Activated CD4-positive, alpha-beta T cell treated with anti-CD3 and anti-CD28 coated beads for 48 hours (primary cell): ENCODE measurements at places on chromosomes 2 and 18.

DNA sequence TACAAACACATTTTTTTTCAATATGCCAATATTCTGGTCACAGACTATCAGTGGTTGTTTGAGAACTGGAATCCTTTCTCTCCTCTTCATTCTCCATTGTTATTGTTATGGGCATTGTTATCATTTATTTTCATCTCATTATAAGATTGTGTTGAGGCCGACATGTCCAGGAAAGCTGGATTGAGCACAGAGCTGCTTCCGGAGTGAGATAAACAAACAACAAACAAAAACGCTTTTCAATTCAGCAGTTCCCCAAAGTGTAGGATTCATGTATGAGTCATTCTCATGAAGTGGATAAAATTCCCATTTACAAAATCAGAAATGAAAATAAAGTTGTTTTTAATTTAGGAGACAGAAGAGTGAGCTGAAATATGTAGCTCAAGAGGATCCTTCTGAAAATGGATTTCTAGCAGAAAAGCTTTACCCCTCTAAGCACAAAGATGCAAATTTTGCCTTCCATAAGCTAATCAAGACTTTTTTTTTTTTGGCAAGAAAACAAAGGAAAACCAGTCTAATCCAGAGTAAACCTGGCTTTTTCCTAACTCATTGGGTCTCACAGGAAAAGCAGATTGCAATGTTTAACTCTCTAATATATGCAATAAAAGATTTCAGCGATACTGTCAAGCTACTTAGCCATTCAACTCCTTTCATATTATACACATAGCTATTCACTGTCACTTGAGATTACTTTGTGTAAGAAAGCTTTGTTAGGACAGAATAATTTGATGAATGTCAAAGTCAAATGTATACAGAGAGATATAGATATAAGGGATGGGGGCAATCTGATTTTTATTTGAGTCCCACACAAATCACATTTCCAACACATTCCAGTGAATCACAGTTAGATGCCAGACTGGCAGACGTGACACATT is 1441.7 kb upstream of the CELF4 start:
- no peak for DNase-seq

DNA sequence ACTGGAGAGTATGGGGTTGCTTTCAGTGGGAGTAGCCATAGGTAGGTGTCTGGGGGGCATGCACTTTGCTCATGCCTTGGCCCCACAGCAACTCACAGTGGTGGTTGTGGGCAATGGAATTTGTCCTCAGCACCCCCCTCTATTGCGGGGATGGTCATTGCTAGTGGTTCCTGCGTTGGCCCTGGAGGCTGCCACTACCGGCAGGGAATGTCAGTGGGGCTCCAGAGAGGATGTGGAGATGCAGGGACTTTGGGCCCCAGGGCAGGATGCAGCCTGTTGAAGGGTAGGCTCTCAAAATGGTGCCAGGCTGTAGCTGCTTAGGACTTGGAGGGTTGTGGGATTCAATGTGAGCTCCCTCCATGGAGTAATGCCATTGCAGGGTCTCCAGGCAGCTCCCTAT is 125.0 kb downstream of the XRCC5 start:
- no peak for DNase-seq

DNA sequence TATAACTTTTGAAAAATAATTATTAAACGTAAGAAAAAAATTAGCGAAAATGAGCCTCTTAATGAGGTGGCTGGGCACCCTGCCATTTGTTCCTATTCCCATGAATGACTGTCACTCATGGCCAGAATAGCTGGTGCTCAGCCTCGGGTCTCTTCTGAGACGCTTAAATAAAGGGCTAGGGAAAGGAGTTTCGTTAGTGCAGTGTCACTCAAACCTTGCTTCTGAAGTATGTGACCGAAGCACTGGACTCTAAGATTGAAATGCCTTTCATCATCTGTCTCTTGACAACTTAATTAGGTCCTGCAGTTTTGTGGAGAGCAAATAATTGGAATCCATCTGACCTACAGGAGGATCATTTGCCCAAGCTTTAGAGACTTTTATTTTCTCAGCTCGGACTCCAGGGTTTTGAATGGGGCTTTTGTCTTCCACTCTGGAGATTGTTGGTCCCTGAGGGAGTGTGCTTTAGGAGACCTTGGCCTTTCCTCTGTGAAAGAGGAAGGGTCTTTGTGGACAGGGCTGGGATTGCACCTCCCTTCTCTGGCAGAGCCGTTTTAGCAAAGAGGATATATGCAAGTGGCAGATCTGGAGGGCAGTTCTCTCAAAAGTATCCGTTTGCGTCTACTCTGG is 42.3 kb upstream of the FHOD3 start:
- no peak for DNase-seq

- DNase-seq, result peak; percentile 49
Measured at GRCh38 chr18:26215247-26215970, 10.8 kb upstream of the TAF4B start.

- no peak for DNase-seq
Measured at GRCh38 chr18:74682141-74682990, 84.7 kb downstream of the ZNF407 start.

GRCh38 chr2:47558116-47558767 is 155.3 kb downstream of the MSH2 start:
- no peak for DNase-seq

DNA sequence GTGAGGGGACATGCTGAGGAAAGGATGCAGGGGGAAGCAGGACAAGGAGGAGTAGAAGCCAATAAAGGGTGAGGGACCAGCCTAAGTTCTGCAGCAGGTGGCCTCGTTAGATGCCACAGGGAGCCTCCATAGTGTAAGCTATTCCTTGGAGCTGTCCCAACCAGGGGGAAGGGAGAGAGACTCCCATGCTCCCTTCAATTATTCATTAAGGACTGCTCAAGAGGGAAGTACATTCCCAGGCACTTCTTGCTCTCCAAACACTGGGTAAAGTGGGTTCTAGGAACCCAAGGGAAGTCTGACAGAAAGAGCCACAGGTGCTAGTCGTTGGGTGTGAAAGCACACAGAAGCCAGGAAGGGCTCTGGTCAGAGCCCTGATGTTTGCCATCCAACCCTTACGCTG is 193.7 kb downstream of the SLC39A10 start:
- DNase-seq, result no peak

- no peak for DNase-seq
Measured at GRCh38 chr2:223647258-223647952, 45.2 kb upstream of the SCG2 start.

DNA sequence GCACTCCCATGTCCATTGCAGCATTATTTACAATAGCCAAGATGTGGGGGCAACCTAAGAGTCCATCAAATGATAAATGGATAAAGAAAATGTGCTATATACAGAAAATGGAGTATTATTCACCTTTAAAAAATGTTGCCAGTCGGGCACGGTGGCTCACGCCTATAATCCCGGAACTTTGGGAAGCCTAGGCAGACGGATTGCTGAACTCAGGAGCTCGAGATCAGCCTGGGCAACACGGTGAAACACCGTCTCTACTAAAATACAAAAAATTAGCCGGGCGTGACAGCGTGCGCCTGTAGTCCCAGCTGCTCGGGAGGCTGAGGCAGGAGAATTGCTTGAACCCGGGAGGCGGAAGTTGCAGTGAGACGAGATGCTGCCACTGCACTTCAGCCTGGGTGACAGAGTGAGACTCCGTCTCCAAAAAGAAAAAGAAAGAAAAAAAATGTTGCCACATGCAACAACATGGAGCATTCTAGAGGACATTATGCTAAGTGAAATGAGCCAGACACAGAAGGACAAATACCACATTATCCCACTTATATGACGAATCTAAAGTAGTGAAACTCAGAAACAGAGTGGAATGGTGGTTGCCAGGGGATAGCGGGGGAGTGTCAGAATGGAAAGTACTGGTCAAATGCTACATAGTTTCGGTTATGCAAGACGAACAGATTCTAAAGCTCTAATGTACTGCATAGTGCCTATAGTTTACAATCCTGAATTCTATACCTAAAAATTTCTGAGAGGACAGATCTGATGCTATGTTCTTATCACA is 1385.6 kb upstream of the TMEFF2 start:
- DNase-seq, result no peak

DNA sequence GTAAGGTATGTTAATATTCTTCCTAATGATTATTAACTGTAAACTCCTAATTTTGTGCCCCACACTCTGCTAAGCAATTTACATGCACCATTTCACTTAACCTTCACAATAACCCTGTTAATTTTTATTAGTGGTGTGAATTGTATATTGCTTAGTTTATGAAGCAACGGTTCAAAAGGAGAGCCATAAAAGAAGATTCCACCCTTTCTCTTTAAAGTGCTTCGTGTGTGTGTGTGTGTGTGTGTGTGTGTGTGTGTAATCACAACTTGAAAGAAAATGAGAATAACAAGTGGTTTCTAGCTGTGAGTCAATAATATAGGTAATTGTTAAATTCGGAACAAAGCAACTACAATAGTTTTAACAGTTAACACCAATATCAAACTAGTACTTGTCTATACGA is 60.6 kb downstream of the CCNT2 start:
- DNase-seq, result no peak

DNA sequence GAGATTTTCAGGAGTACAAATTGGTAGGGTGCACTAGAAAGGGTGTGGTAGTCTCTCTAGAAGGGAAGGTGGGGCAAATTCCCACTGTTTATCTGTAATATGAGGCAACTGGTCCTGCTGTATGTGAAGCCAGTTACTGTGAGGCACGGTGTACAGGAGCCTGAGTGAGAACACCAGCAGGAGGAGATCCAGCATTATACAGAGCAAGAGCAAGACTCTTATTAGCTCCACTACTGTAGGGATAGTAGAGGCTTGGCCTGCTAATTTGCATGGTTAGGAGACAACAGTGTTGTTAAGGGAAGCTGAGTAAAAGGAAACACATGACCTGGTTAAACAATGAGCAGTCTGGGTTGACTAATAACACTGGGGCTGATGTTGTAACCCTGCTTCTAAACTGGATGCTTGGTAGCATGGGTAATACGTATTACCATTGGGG is 76.3 kb upstream of the WDSUB1 start:
- no peak for DNase-seq

DNA sequence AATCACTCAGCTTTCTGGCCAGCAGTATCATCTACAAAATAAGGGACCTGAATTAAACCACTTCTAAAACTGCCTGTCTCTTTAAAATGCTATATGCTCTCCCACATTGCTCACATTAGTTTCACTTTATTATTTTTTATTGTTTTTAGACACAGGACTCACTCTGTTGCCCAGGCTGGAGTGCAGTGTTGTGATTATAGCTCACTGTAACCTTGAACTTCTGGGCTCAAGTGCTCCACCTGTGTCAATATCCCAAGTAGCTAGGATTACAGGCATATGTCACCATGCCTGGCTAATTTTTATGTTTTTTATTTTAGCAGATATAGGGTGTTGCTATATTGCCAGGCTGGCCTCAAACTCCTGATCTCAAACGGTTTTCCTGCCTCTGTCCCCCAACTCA is 591.3 kb upstream of the ZNF804A start:
- DNase-seq, result no peak

DNA sequence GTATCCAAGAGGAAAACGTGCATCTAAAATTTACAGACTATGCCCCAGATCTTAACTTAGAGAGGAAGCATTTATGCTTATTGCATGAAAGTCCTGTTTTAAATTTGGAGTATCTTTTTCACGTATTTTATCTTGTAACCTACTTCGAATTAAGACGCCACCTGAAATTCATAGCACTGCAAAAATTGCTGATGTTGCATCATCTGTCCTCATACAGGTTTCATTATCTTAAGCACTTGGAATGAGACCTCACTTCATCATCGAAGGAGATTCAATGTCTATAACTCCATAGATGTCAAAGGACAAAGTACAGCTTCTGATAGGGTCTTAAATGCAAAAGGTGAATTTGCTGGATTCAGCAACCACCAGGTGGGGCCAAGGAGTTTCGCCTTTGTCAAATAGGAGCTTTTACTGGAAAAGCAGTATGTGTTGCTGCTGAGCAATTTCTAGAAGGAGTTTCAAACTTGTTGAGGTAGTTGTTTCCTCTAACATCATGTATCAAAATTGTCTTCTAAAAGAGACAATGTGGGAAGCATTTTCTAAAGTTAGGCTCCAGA is 106.4 kb upstream of the CCDC85A start:
- DNase-seq, result peak; percentile 11

GRCh38 chr2:239157771-239158170 is 243.0 kb downstream of the HDAC4 start:
- DNase-seq, result no peak

DNA sequence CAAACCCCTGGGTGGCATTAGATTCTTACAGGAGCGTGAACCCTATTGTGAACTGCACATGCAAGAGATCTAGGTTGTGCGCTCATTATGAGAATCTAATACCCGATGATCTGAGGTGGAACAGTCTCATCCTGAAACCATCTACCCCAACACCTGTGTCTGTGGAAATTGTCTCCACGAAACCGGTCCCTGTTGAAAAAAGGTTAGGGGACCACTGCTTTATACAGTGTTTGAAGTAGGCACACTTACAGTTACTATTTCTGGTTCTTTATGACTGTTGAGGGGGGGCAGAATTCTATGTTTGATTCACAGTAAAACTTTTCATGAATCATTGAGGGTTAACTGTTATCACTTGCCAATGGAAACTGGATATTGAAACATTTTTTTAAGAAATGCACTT is 72.0 kb downstream of the RIF1 start:
- DNase-seq, result peak; percentile 54

GRCh38 chr2:182148344-182148743 is 162.7 kb downstream of the PPP1R1C start:
- no peak for DNase-seq

- no peak for DNase-seq
Measured at GRCh38 chr2:55530539-55531081, 11.1 kb downstream of the CFAP36 start.

DNA sequence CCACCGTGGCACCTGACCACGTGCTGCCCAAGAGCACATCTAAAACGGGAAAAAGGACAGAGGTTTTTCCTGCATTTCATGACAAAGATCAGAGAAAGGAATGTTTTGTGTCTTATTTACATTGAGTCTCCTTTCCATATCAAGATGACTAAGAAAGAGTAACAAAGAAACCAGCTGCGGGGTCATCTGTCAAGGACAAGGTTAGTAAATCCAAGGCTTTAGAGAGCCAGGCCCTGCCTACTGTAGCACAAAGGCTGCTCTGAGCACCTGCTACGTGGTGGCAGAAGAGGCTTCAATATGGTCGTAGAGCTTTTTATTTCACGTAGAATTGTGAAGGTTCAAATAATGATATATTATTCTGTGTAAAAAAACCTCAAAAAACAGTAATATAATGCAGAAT is 51.0 kb downstream of the PRELID3A start:
- DNase-seq, result no peak

DNA sequence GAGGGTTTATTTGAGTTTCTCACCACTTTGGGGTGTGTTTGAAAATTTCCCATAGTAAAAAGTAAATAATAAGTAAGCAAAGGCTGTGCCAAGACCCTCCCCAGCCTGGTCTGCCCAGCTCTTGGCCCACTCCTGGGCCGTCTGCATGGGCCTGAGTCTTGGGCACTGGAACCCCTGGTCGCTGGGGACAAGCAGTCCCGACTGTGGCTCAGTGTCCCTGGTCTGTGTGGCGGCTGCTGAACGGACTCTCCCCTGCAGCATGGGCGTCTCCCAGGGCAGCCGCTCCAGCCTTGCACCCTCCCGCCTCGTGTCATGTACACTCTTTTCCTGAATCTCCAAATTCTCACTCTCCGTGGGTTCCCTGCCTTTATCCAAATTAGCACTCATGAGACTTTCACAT is 7.2 kb upstream of the ASPRV1 start:
- DNase-seq, result no peak

GRCh38 chr18:39313992-39314391 is 1748.4 kb upstream of the CELF4 start:
- DNase-seq, result no peak
